ENCODE measurements at places on chromosomes 16 and 17.

DNA sequence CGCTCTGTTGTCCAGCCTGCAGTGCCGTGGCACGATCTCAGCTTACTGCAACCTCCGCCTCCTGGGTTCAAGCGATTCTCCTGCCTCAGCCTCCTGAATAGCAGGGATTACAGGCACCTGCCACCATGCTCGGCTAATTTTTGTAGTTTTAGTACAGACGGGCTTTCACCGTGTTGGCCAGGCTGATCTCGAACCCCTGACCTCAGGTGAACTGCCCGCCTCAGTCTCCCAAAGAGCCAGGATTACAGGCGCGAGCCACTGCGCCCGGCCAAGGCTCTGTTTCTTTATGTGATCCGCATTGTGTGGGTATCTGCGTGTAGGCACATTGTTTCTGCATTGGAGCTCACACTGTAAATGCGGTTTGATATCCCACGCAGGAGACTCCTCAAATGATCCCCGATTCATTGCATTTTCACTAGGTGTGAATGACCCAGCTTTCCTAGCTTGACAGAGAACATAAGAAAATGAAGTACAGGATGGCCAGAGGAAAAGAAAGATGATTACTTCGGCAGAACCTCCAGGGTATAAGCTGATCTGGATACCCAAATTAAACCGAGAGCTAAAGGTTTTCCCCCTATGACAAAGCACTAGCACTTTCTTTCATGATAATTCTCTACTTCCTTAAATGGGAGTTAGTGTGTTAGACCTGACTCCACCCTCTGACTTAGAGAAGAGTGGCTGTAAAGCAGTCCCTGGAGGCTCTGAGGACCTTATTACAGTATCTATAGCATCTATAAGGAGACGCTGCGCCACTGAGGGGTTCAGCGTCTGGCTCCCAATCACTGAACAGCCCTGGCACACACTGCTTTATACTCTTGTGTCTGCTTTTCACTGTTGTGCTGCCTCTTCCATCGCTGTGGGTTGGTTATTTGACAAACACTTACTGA is 17.3 kb downstream of the COTL1 start:
- DNase-seq, result no peak

- DNase-seq, result no peak
Measured at GRCh38 chr16:83171396-83171795, 544.6 kb downstream of the CDH13 start.

- DNase-seq, result no peak
Measured at GRCh38 chr17:8849311-8850041, 18.0 kb downstream of the PIK3R6 start.

DNA sequence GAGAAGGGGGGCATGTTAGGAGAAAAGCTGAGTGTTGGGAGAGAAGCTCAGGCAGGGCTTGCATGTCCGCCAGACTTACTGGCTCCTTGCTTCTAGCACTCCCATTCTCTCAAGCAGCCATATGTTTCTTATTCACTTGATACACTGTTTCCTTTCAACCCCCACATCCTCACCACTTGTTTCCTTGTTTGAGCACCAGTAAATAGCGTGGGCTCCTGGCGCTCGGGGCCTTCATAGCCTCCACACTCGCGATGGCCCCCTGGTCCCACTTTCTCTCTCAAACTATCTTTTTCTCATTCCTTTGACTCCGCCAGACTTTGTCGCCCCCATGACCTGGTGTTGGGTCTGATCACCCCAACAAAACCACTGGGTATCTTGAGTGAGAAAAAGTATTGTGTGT is 16.6 kb downstream of the ATP5PD start:
- DNase-seq, result no peak

DNA sequence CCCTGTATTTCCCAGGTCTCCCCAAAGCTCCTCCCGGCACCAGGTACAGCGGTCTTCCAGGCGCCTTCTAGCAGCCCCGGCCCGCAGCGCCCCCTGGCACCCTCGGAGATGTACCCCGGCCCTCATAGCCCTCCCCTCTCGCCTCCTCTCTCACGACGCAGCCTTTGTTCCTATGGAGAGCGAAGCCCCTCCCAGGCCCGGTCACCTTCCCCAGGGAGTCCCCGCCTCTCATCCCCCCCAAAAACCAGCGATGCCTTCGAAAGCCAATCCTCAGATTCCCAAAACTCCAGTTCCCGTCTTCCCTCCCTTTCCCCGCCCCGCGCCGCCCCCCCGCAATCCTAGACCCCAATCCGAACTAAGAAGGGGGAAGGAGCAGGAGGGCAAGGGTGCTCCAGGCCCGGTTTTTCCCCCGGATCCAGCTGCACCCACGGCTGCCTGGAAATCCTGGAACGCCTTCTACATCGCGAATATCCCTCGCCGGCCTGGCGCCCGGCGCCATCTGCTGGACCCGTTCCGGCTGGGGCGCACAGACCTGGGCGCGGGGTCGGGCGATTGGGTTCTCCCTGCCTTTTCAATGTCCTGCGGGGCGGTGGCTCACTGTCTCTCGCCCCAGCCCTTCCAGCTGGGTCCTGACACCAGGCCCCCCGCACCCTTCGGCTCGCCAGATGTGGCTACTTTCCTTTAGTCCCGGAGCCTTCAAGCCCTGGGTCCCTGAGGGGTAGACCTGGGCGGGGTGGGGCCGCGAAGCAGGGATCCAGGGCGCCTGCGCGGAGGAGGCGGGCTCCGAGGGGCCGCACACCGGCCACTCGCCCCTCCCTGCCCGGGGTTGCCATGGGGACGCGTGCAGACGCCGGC is at the start of gene DNAH2:
DNAH2 (plus strand) TSS at position 844 of the 855 bp plus-strand sequence. CDS start 1,991 bp downstream, outside the sequence.
- DNase-seq, result peak; percentile 94

DNA sequence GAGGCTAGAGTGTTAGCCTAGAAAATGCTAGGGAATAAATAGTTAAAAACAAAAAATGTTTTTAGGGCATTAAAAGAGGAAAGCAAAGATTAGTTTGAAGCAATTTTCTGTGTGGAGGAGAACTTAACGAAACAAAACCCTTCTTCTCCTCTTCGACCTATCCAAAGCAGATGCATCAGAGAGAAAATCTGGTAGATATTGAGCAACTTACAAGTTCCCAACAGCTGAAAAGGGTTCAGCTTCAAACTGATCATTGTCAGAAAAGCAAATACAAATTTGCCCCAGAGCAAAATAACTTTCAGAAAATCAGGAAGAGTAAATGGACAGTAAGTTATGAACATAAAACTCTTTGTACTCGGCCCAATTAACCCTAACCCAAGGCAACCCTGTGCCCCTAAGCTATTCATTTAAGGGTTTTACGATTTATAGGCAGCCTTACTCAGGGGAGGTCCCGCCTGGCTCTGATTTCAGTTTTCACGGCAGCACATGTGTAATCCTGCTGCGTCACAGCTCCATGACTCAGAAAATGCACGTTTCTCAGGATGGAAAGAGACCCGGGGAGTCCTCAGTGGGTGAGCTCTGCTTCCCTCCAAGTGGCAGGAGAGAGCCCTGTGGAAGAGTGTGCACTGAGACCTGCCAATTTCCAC is 405.7 kb upstream of the SALL1 start:
- DNase-seq, result peak; percentile 79

- DNase-seq, result no peak
Measured at GRCh38 chr17:7248796-7249195, 2.7 kb downstream of the CTDNEP1 start.

DNA sequence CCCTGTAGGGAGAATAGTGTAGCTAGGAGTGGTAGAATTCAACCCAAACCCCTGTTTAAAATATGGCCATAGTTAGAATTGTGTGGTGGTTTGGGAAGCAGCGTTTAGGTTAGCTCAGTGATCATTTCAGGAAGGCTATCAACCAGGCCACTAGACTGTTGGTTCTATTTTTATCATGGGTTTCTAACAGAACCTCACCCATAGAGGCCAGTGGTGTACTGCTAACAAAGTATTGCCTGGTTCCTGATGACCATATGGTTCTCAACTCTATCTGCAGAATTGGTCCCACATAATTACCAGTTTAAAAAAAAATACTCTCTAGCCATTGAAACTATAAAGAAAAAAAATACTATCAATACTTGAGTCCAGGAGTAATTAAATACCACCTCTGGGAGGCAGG is 70.5 kb upstream of the RASL10B start:
- DNase-seq, result no peak

DNA sequence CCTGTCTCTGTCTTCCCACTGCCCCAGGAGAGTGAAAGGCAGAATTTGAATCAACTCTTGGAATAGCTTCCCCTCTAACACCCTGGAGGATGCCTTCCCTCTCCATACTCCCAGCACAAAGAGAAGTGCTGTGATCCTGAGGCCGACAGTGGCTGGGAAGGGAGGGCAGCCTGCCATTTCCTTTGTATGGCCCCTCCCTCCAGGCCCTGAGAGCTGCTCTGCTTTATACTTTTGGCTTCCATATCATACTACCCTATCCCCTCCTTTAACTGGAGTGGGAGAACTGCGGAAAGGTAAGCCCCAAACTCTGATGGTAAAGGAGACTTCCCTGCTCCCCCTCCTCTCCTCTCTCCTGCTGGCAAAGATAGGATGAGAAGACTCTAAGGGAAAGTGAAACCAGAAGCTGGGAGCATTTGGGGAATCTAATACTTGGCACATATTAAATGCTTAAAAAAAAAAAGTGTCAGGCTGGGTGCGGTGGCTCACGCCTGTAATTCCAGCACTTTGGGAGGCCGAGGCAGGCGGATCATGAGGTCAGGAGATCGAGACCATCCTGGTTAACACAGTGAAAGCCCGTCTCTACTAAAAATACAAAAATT is 4.1 kb upstream of the MED24 start:
- DNase-seq, result no peak
